NCI-H1930 (cell line): ENCODE measurements at places on chromosomes 1 and 21.

DNA sequence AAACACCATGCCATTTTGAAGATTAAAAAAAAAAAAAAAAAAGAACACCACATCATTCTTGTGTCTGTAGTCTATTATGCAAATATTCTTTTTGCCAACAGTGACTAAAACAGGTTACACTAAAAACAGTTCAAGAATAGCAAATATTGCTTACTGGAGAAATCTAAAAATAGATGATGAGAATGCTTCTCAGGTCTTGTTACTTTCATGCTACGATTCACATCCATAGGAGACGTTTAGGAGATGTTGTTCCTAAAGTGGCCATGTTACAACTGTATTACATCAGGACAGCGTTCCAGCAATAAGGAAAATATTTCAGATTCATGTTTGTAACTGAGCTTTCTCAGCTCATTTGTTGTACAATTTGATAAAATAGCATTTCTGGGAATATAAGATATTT is 32.3 kb downstream of the RAB3GAP2 start:
- DNase-seq, result no peak

GRCh38 chr1:161481624-161482392 is 23.4 kb upstream of the FCGR2A start:
- no peak for DNase-seq

DNA sequence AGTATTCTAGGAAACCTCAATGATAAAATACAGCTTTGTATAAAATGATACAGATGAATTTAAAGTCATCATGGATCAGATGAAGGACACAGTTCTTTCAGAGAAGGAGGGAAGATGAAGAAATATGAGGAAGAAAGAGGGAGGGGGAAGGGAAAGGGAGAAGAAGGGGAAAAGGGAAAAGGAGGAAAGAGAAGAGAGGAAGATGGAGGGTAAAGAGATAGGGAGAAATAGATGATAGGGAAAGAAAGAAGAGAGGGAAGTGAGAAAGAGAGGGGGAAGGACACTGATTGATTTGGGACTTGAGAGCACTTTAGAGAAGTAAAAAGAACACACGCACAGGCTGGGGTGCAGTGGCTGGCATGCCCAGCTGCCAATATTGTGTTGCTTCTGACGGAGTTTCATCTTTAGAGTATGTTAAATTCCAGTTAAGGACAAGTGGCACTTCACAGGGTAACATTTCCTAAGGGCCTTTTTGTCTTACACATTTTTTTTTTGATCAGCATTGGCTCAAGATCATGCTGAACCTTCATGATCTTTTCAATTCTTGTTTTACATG is 235.9 kb upstream of the DMRTA2 start:
- no peak for DNase-seq

DNA sequence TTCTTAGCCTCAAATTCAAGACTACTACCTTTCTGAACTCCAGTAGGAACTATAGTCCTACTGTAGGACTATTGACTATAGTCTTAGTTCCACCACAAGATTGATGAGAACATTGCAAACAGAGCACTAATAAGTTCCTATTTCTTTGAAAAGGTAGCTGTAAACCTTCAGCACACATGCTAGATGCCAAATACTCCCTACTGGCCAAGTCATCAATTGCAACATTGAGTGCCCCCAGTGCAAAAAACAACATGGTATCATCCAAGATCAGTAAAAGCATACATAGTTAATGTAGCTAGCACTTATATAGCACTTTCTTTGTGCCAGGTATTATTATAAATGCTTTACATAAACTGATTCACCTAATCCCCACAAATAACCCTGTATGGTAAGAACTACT is 99.8 kb downstream of the MRPL39 start:
- DNase-seq, result no peak

DNA sequence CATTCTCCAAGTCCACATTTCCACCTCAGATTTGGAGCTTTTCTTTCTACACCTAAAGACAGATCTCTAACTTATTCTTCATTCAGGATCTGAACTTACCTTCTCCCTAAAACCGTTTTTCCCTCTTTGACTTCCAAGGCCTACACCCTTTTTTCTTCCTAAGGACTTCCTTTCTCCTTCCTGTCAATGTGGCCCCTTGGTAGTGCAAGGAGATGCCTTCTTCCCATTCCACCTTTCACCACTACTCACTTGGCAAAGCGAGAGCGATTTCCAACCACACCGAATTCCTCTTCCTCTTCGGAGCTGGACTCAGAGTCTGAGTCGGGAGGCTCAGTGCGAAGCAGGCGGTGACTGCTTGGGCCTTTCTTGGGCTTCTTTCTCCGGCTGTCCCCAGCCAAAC is 1.3 kb downstream of the EFCAB14 start:
- DNase-seq, result no peak

DNA sequence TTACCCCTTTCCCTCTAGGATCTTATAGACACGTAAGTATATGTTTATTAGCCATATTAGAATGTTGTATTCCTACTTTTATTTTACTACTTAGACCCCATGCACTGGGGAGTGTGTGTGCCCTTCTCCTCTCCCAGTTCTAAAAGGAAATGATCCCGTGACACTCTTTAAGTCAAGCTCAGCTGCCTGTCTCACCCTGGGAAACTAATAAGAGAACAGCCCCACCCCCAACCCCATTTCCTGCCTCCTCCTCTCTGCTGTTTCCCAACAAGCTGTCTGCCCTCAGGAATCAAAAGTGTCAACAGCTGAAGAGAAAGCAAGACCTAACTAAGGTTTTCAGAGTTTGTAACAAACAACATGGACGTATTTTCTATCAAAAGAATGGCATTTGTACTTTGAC is 92.6 kb upstream of the VAV3 start:
- no peak for DNase-seq

DNA sequence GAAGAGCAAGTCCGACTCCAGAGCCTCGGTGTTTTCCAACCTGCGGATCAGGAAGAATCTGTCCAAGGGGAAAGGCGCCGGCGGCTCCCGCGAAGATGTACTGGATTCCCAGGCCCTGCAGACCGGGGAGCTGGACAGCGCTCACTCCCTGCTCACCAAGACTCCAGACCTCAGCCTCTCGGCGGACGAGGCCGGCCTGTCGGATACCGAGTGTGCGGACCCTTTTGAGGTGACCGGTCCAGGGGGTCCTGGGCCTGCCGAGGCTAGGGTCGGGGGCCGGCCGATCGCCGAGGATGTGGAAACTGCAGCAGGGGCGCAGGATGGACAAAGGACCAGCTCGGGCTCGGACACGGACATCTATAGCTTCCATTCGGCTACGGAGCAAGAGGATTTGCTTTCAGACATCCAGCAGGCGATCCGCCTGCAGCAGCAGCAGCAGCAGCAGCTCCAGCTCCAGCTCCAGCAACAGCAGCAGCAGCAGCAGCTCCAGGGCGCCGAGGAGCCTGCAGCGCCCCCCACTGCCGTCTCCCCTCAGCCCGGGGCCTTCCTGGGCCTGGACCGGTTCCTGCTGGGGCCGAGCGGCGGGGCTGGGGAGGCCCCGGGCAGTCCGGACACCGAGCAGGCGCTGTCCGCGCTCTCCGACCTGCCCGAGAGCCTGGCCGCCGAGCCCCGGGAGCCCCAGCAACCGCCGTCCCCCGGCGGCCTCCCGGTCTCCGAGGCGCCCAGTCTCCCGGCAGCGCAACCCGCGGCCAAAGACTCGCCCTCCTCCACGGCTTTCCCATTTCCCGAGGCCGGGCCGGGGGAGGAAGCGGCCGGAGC is 827 bp downstream of the FMN2 start:
- DNase-seq, result no peak

DNA sequence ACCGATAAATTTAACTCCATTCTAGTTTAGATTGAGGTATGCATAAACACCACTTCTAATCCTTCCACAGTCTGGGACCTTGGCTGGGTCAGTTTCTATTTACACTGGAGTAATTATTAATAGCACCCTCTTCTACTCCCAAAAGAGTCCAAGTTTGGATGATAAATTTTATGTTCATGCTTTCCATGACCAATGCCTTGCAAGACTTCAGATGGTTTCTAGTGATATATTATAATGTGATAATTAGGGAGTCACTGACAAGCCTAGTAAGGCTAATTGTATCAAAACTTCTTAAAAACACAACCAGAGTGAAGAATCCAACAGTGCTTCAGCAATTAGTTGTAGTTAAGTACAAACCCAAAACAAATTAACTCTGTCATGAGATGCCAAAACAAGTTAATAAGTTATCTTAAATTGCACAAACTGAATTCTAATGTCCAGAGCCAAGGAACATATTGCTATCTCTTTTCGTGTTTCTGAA is 489.6 kb downstream of the TTLL7 start:
- no peak for DNase-seq

DNA sequence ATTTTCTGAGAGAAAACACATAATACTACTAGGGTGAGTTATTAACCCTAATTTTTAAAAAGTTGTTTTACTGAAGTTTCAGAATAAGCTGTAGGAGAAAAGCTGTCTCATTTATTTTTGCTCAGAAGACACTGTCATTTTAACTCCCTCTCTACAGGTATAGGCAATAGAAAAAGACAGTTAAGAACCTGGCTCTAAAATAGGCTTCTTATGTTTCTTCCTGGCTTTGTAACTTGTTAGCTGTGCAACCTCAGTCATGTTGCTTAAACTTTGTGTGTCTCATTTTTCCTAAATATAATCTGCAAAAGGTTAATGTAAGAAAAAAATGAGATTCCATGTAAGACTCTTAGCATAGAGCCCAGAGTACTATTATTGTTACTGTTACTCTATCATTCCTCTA is 64.4 kb downstream of the TTLL7 start:
- DNase-seq, result no peak
